ENCODE measurements at places on chromosomes 2 and 18. TPM values are rescaled to one million over a fixed set of nuclear protein-coding genes. Genes with fewer than 3 reads are reported as not detected.

Gene CFAP65
- not detected for polyA plus RNA-seq

Gene RAB17
- not detected for polyA plus RNA-seq

Gene LCT
- not detected for polyA plus RNA-seq

Gene INO80C
- polyA plus RNA-seq: 32.6 TPM

Gene GPR39
- not detected for polyA plus RNA-seq

Gene ANKRD30BL
- polyA plus RNA-seq: not detected

Gene PRKAG3
- not detected for polyA plus RNA-seq

Gene GNLY
- 12.4 TPM for polyA plus RNA-seq

Gene CNPPD1
- 112 TPM for polyA plus RNA-seq

DNA sequence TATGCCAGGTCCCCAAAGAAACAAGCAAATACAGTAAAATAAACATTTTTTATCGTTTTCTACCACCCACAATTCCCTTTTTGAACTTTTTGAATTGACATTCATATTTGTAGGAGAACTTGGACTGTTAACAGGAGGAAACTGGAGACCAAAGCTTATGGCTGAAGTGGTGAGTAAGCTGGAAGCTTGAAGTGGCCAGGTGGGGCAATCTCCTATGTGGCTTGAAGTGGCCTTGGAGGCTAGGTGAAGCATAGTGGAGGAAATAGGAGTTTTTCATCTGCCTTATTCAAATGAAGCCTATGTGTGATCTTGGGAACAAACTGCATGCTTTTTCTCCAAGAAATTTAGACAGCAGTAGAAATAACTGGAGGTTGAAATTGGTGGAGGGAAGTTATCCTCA is 962.9 kb upstream of the FANCL start:
- no peak for DNase-seq
- H3K27me3 ChIP-seq: no peaks in the 10 kb centered on the region
- peaks cover 6% of the 10 kb centered on the region for H3K36me3 ChIP-seq

- peaks cover 26% of the 10 kb centered on the region for H3K36me3 ChIP-seq
- no peak overlapping the region for H3K27ac ChIP-seq
- no peaks in the 10 kb centered on the region for H3K4me1 ChIP-seq
- DNase-seq: no peak
- no peaks in the 10 kb centered on the region for H3K27me3 ChIP-seq
- no peak overlapping the region for H3K4me3 ChIP-seq
Measured at GRCh38 chr2:190837420-190837819, 43.2 kb upstream of the GLS start.

DNA sequence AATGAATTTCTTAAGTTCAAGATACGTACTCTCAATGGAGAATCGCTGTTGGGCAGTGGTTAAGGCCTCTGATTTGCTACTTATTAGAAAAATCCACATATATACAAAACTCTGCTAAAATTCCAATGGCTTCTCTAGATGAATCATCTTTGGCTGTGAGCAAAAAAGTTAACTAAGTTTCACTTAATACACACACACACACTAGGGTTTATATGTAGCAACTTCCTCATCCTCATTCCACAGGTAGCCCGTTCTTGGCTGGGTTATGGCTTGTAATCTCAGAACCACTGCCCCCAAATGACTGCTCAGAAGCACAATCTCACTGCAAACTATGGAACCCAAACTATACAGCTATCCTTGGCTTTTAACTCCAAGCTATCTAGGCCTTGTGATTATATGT is 99.7 kb downstream of the SMAD2 start:
- H3K4me3 ChIP-seq: no peak overlapping the region
- H3K36me3 ChIP-seq: peaks cover 6% of the 10 kb centered on the region
- no peak overlapping the region for H3K27ac ChIP-seq
- no peak for DNase-seq
- no peaks in the 10 kb centered on the region for H3K27me3 ChIP-seq

- no peaks in the 10 kb centered on the region for H3K27me3 ChIP-seq
- no peaks in the 10 kb centered on the region for H3K36me3 ChIP-seq
- H3K4me1 ChIP-seq: peaks cover 9% of the 10 kb centered on the region
- no peak overlapping the region for H3K4me3 ChIP-seq
- no peak for DNase-seq
- H3K27ac ChIP-seq: no peak overlapping the region
Measured at GRCh38 chr18:36770315-36770946, 58.4 kb downstream of the TPGS2 start.

GRCh38 chr2:17813010-17813741 is 3.1 kb upstream of the MSGN1 start:
- peak; percentile 38 for DNase-seq
- H3K4me3 ChIP-seq: peak overlapping the region; percentile 60
- no peaks in the 10 kb centered on the region for H3K36me3 ChIP-seq
- peaks cover 33% of the 10 kb centered on the region for H3K4me1 ChIP-seq
- H3K27me3 ChIP-seq: no peaks in the 10 kb centered on the region
- H3K27ac ChIP-seq: peak overlapping the region; percentile 95

- H3K27me3 ChIP-seq: no peaks in the 10 kb centered on the region
- no peak for DNase-seq
- peaks cover 5% of the 10 kb centered on the region for H3K4me1 ChIP-seq
- no peak overlapping the region for H3K27ac ChIP-seq
- H3K36me3 ChIP-seq: no peaks in the 10 kb centered on the region
- no peak overlapping the region for H3K4me3 ChIP-seq
Measured at GRCh38 chr2:29405266-29405665, 290.1 kb downstream of the CLIP4 start.

DNA sequence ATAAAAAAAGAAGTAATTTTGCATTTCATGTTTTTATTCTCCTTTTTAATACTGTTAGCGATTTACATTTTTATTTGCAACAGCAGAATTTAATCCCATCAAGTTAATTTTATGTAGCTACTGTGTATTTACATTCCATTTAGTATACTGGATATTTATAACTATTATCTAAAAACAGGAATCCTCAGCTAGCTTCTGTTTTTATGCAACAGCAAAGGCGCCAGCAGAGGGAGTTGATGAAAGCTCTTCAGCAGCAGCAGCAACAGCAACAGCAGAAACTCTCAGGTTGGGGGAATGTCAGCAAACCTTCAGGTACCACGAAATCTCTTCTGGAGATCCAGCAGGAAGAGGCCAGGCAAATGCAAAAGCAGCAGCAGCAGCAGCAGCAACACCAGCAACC is 26.2 kb upstream of the SNORC start:
- no peak for DNase-seq
- no peak overlapping the region for H3K4me3 ChIP-seq
- H3K27ac ChIP-seq: no peak overlapping the region
- H3K27me3 ChIP-seq: no peaks in the 10 kb centered on the region

DNA sequence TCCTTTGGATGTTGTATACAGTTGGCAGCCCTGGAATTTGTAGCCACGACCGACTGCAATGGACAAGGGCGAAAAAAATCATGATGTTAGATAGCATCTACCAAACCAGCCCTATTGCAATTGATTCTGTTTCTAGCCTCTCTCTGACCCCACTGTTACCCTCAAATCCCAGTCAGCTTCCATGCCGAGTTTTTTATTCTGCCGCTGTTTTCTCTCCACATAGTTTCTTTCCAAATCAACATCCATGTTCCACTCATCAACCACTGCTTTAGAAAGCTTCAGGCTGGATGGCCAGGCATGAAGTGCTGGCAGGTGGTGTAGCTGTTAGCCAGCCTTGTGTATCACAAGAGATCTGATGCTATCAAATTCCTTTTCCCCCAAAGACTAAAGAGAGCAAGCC is 272.8 kb downstream of the FIGN start:
- peaks cover 22% of the 10 kb centered on the region for H3K27me3 ChIP-seq
- no peak for DNase-seq
- no peaks in the 10 kb centered on the region for H3K36me3 ChIP-seq
- no peak overlapping the region for H3K27ac ChIP-seq

DNA sequence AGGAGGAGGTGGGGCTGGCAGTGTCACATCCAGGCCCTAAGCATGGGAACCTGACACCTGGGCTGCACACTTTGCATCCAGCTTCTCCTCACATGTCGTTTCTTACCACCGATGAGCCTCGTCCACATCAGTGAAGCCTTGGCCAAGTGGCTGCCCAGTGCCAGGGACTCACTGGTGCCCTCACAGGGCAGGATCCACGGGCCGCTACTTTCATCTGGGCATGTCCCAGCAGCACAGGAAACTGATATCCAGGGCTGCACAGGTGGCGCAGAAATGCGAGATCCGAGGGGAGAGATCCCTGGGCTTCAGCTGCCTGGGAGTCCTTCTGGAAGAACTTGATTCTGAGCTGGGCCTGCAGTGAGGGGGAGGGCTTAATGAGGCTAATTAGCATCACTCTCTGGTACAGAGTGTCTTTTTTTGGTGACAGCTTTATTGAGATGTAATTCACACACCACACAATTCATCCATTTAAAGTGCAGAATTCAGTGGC is 291.6 kb upstream of the HDAC4 start:
- H3K27me3 ChIP-seq: peaks cover 15% of the 10 kb centered on the region
- no peak overlapping the region for H3K27ac ChIP-seq
- no peak for DNase-seq
- no peaks in the 10 kb centered on the region for H3K4me1 ChIP-seq
- H3K36me3 ChIP-seq: no peaks in the 10 kb centered on the region

DNA sequence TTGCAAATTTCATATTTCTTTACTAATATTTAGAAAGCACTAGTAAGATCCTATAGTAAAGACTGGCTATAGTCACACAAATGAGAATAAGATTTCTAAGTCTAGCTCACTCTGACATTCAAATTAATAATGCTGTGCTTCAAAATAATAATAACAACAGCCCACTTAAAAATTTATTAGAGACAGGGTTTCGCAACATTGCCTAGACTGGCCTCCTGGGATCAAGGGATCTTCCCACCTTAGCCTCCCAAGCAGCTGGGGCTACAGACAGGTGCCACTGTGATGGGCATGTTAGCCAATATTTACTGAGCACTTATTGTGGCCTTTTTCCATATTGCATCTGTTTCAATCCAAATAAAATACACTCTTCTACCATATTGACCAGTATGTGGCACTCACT is 96.1 kb downstream of the PIEZO2 start:
- H3K27me3 ChIP-seq: peaks cover 3% of the 10 kb centered on the region
- H3K27ac ChIP-seq: no peak overlapping the region
- no peak overlapping the region for H3K4me3 ChIP-seq
- no peak for DNase-seq

- no peaks in the 10 kb centered on the region for H3K4me1 ChIP-seq
- DNase-seq: no peak
- H3K27ac ChIP-seq: no peak overlapping the region
- no peaks in the 10 kb centered on the region for H3K36me3 ChIP-seq
Measured at GRCh38 chr2:214934006-214934405, 124.5 kb upstream of the BARD1 start.

GRCh38 chr2:163455815-163456214 is 280.0 kb downstream of the FIGN start:
- no peaks in the 10 kb centered on the region for H3K4me1 ChIP-seq
- H3K36me3 ChIP-seq: no peaks in the 10 kb centered on the region
- no peak overlapping the region for H3K4me3 ChIP-seq
- H3K27ac ChIP-seq: no peak overlapping the region
- H3K27me3 ChIP-seq: peaks cover 13% of the 10 kb centered on the region
- DNase-seq: no peak

DNA sequence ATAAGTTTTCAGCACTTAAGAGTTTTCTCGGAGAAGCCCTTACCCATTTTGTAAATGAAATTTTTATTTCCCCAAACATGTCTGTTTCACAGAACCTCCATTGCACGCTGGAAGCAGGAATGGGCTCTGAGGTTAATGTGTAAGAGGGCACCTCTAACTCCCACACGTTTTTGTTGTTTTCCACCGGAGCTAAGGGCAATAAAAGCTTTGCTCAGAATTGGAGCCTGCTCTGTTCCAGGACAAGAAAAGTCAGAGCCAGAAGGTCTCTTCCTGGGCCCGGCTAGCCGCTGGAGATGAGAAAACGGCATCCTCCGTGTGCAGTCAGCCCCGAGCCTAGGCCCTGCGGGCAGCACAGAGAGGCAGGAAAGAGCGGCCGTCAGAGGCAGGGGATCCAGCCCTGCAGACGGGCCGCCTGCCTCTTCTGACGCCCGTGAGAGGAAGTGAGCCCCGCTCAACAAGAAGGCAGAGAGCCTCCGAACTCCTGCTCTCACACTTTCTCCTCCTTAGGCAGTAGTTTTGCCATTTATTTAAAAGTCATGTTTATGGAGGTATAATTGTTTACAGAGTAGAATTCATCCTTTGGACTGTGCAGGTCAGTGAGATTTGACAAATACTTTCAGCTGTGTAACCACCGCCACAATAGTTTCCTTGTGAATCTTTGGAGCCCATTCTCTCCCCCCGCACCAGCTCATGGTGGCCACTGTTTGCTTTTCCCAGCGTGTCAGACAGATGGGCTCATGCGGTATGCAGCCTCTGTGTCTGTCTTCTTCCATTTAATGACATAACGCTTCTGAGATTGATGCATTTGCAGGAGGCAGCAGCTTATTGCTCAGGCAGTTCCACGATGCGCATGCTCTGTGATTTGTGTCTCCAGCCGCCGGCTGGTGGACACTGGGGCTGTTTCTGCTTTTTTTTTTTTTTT is 117.3 kb downstream of the GALR1 start:
- H3K4me3 ChIP-seq: no peak overlapping the region
- peaks cover 5% of the 10 kb centered on the region for H3K36me3 ChIP-seq
- peaks cover 21% of the 10 kb centered on the region for H3K27me3 ChIP-seq

GRCh38 chr2:152015552-152015951 is 83.3 kb downstream of the CACNB4 start:
- H3K36me3 ChIP-seq: no peaks in the 10 kb centered on the region
- no peak for DNase-seq
- no peak overlapping the region for H3K4me3 ChIP-seq
- peaks cover 15% of the 10 kb centered on the region for H3K27me3 ChIP-seq

- peaks cover 16% of the 10 kb centered on the region for H3K27me3 ChIP-seq
- no peaks in the 10 kb centered on the region for H3K36me3 ChIP-seq
- no peak overlapping the region for H3K4me3 ChIP-seq
- DNase-seq: no peak
Measured at GRCh38 chr2:111900859-111901258, 2.5 kb downstream of the MERTK start.

DNA sequence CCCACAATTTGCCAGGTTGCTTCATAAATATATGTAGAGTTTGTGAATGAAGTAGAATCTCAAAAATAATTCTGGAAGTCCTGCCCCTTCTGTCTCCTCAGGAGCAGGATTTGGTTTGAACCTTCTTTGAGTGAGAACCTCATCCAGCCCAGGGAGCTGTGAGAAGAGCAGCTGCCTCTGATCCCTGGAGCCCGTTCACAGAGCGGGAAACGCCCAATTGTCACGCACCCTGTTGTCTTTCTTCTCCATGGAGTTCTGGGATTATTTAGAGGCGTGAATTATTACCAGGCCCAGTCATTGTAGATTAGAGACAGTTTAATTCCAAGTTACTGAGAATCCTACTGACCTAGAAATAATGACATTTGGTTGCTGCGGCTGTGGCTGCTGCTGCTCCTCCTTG is 66.1 kb downstream of the TPO start:
- H3K4me1 ChIP-seq: no peaks in the 10 kb centered on the region
- no peak overlapping the region for H3K27ac ChIP-seq
- no peak overlapping the region for H3K4me3 ChIP-seq
- H3K27me3 ChIP-seq: peaks cover 19% of the 10 kb centered on the region

DNA sequence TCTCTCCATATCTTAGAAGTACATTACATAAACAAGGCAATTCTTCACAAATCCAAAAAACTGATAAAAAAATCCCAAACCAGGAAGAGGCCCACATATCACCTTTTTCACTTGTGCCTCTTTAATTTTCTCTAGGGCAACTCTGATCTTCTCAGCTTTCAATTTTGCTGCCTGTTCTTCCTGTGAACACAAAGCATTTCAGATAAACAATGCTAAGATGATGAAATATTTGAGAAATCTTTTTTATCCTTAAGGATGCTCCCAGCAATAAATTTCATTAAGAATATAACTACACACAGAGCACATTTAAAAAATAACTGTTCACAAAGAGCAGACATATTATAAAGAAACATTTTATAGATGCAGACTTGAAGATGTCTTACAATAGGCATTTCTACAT is 73.4 kb downstream of the RAPH1 start:
- H3K27ac ChIP-seq: no peak overlapping the region
- H3K36me3 ChIP-seq: no peaks in the 10 kb centered on the region
- no peak for DNase-seq

Data from naive B cell (primary cell).